ENCODE measurements at places on chromosomes 1 and 21.
A peak's percentile ranks its signal among the peaks of the same experiment; 100 is the strongest.

GRCh38 chr1:170217517-170218256 lies 71.9 kb downstream of the NTMT2 start:
- no peak for DNase-seq

GRCh38 chr1:9892563-9893528 lies 17.2 kb downstream of the CTNNBIP1 start:
- no peak for DNase-seq

- no peak for DNase-seq
These were observed 54.4 kb downstream of the COL18A1 start for GRCh38 chr21:45459171-45460010.

- no peak for DNase-seq
These were observed 7.4 kb upstream of the MPL start for GRCh38 chr1:43329995-43330751.

GRCh38 chr1:207151920-207152319 lies 47.9 kb downstream of the C4BPA start:
- no peak for DNase-seq

DNA sequence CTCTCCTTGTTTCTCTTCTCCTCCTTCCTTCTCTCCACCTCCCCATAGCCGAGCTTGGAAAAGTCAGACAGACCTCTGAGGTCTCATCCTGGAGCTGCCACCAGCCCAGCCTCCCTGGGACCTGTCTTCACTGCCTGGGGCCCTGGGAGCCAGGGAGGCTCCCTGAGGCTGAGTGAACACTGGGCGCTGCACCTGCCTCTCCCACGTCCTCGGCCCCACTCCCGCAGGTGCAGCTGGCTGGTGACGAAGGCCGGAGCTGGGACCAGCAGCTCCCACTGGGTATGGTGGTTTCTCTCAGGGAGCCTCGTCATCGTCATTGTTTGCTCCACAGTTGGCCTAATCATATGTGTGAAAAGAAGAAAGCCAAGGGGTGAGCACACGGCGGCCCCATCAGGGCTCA lies 5.3 kb downstream of the TNFRSF14 start:
- DNase-seq, result no peak

- peak; percentile 34 for DNase-seq
These were observed 13.3 kb downstream of the PLPPR5 start for GRCh38 chr1:98991127-98992012.

GRCh38 chr1:207897188-207897587 lies 13.7 kb downstream of the CD34 start:
- DNase-seq, result no peak

DNA sequence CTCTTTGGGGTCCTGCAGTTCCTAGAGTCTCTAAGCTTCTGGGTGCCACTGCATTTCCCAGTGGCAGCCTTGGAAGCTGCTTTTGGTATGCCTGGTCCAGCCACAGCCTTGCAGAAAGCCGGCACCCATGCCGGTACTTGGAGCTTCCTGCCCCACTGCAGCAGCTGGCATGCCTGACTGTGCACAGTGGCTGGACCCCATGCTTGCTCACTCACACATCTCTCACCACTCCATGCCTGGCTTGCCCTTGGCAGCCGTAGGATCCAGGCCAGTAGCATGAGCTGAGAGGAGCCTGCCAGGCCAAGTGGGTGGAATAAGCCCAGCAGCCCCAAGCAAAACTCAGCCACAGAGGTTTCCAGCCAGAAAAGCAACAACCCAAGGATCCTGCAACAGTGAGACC lies 20.3 kb upstream of the FNBP1L start:
- no peak for DNase-seq

DNA sequence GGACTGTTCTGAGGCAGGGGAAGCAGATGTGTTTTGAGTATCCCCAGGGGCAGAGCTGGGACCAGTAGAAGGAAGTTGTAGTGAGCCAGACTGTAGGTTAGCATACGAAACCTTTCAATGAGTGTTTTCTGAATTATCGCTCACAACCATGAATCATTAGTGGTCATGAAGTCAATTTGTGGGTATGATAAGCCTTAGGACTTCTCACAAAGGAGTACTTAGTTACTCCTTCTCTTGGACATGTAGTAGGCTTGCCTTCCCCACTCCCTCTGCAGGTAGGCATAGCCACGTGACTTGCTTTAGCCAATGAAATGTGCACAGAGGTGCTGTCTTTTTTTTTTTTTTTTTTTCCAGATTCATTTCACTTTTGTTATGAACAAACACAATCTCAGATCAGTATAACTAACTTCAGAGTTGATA lies 23.9 kb upstream of the FAAH start:
- no peak for DNase-seq

- DNase-seq, result no peak
These were observed 82.3 kb downstream of the LTN1 start for GRCh38 chr21:28910280-28910887.

DNA sequence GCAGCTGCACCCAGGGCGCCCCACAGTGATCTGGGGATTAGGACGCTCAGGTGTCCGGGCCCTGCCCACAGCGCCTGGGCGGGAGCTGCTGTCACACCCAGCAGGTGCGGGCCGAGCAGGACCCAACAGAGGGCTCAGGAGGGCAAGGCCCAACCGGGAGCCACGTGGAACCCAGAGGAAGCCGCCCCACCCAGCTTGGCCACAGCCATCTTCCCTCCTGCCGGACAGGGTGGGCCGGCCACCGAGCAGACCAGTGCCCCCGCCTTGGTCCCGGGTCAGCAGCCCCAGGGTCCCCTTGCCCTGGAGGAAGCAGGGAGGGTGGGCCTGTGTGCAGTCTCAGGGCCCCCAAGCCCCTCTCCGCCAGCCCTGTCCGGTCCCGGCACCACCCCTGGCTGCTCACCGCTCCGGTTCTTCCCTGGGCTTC lies 6.3 kb upstream of the TTLL10 start:
- DNase-seq, result no peak

GRCh38 chr1:213622365-213623063 lies 365.3 kb upstream of the PROX1 start:
- DNase-seq, result no peak

DNA sequence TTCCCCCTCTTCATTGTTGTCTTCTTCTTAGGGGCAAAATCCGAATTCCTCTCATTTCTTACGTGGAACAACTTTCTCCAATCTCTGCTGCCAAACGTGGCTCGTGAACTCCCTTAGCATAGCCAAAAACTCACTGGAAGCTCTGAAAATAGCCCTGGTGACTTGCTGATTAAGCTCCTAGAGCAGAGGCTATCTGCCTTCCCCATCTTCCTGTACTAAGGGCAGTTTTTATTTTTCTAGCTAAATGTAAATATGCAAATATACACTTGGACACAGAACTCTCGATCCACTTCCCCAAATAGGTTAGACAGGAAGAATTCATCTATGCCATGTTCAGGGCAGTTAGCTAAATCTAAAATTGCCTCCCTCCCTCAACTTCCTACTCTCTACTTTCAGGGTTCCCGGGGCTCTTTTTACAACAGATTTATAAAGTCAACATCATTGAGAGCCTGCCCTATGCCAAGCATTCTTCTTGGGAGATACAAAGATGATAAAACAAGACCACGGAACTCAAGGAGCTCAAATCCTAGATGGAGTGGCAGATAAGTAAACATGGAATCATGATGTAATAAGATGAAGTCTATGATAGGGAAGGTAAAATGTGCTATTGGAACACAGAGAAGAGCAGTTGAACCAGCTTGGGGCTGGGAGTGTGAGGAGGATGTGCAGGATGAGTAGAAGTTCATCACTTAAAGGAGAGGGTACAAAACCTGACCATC lies 59.4 kb upstream of the FMOD start:
- no peak for DNase-seq

DNA sequence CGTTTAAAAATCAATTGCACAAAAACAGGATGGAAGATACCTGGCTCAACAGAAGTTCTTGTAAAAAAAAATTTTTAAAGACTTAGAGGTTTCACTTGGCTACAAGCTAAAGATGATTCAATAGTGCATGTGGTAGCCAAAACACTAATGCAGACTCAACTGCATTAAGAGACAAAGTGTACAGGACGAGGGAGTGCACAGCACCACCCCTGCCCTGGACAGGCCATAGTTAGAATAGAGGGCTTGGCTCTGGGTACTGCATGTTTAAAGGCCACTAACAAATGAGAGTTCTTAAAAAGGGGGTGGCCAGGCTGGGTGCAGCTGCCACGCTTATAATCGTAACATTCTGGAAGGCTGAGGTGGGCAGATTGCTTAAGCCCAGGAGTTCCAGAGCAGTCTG lies 7.9 kb downstream of the ACKR1 start:
- no peak for DNase-seq

GRCh38 chr1:23013657-23014056 lies 2.0 kb downstream of the TEX46 start:
- no peak for DNase-seq

GRCh38 chr1:97159342-97159741 lies 437.8 kb downstream of the PTBP2 start:
- DNase-seq, result no peak

GRCh38 chr1:87743256-87743655 lies 414.6 kb downstream of the LMO4 start:
- DNase-seq, result no peak

DNA sequence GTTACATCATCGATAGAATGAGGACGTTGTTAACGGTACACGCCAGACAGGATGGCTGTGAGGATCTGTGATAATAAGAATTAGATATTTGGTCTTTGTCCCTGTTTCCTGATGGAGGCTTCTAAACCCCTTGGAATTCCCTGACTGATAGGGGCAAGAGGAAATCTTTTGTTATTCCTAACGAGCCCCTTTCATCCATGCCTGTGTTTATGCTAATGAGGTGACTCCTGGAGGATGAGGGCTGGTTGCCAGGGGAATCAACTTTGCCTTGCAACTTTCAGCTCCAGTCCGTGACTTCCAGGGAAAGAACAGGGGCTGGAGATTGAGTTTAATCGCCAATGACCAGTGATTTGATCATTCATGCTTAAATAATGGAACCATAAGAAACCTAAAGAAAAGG lies 39.3 kb upstream of the NLRP3 start:
- no peak for DNase-seq

GRCh38 chr1:94528299-94528698 lies 13.3 kb downstream of the F3 start:
- DNase-seq, result no peak

GRCh38 chr1:44002606-44003157 lies 11.3 kb downstream of the CCDC24 start:
- peak; percentile 23 for DNase-seq

GRCh38 chr1:203264052-203264501 lies 34.6 kb upstream of the CHIT1 start:
- no peak for DNase-seq

DNA sequence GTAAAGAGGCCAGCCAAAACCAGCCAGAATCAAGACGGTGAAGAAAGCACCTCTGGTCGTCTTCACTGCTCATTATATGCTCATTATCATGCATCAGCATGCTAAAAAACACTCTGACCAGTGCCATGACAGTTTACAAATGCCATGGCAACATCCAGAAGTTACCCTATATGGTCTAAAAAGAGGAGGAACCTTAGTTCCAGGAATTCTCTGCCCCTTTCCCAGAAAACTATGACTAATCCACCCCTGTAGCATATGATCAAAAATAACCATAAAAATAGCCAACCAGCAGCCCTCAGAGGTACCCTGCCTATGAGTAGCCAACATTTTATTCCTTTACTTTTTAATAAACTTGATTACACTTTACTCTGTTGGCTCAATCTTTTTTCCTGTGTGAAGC lies 34.2 kb upstream of the PBX1 start:
- no peak for DNase-seq

- DNase-seq, result no peak
These were observed 434 bp downstream of the EVA1B start for GRCh38 chr1:36322786-36323635.

GRCh38 chr1:76939050-76939816 lies 72.0 kb downstream of the ST6GALNAC5 start:
- DNase-seq, result no peak
